SK-N-SH (cell line): ENCODE measurements at places on chromosomes 3 and 15. TPM values are rescaled to one million over a fixed set of nuclear protein-coding genes. Genes with fewer than 3 reads are reported as not detected.

DNA sequence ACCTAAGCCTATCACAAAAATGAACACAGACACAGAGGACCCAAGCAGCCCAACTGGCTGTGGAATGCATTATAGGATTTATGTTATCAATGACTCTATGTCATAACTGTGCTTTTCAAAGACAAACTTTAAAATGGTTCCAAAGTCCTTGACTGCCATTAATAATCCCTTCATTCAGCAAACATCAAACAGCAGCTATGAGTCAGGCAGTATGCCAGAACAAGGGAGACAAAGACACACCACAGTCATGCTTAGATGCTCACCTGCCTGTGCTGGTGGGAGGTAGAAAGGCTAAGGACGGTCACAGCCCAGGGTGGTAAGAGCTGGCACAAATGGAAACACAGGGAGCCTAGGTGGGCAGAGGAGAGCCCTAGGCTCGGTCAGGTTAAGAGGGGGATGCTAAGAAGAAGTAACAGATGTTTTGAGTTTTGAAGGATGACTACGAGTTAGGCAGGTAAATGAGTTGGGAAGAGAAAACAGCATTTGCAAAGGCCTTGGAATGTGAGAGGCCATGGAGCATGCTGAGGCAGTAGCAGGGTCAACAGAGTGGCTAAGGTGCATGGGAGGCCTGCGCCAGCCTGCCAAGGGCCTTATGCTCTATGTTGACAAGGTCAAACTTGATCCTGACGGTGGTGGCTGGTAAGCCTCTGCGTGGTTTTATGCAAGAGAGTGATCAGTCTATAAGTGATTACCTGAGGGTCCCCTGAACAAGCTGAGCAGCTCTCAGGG is 23.0 kb downstream of the NMNAT3 start:
- no peaks in the 10 kb centered on the region for H3K36me3 ChIP-seq
- no peak overlapping the region for H3K27ac ChIP-seq
- H3K4me1 ChIP-seq = no peaks in the 10 kb centered on the region
- no peak overlapping the region for H3K4me3 ChIP-seq
- no peaks in the 10 kb centered on the region for H3K27me3 ChIP-seq

Gene PDZRN3
- polyA plus RNA-seq = 7.9 and 10.3 TPM in 2 replicates

GRCh38 chr3:143859465-143860203 is 11.4 kb upstream of the SLC9A9 start:
- H3K27me3 ChIP-seq = no peaks in the 10 kb centered on the region; the same call in 1 of the 2 replicates
- H3K4me1 ChIP-seq = no peaks in the 10 kb centered on the region
- DNase-seq = no peak
- no peak overlapping the region for H3K27ac ChIP-seq
- H3K4me3 ChIP-seq = no peak overlapping the region

DNA sequence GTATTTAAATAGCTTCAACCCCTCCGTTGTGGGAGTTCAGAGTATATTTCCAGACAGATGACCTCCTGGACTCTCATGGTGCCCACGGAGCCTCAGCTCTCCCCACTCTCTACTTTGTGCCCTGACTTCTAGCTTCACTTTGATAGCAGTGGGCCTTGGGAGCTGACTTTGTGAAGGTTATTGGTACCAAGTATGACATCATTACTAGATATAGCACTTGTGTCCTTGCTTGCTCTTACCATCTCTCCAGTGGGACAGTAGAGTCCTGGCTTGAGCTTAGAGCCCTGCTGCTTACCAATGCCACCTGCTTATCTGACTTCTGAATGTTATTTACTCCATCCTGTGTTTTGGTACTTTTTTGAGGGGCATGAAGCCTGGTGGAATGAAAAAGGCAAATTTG is 53.4 kb downstream of the PPM1L start:
- no peak for DNase-seq
- H3K4me1 ChIP-seq = peaks cover 23% of the 10 kb centered on the region
- H3K4me3 ChIP-seq = no peak overlapping the region
- H3K27me3 ChIP-seq = no peaks in the 10 kb centered on the region
- H3K36me3 ChIP-seq = no peaks in the 10 kb centered on the region
- no peak overlapping the region for H3K27ac ChIP-seq

DNA sequence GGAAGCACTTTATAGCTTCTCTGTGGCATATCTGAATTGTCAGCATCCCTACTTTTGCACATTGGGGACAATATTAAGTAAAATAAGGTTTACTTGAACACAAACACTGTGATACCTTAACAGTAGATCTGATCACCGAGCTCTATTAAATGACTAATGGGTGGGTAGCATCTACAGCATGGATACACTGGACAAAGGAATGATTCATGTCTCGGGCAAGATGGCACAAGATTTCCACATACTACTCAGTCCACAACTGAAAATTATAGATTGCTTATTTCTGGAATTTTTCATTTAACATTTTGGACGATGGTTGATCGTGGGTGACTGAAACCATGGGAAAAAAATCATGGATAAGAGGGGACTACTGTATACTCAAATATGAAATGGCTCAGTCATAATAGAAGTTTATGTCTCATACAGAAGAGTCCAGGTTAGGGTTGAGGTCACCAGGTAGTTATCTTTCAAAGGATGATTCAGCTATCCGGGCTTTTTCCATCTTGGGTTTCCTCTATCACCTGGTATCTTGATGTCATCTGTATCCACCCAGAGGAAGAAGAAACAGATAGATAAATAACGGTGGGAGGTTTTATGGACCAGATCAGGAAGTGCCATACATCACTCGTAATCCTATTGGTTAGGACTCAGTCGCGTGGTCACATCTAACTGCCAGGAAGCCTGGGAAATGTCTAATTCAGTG is 320.0 kb upstream of the RARB start:
- no peak overlapping the region for H3K27ac ChIP-seq
- no peak overlapping the region for H3K4me3 ChIP-seq

Gene ISL2
- polyA plus RNA-seq = 3.5 and 6.0 TPM in 2 replicates

Gene HYAL1
- polyA plus RNA-seq = 0.30 and 0.49 TPM in 2 replicates

- H3K27ac ChIP-seq = no peak overlapping the region
- no peak overlapping the region for H3K4me3 ChIP-seq
- no peak for DNase-seq
- no peaks in the 10 kb centered on the region for H3K4me1 ChIP-seq
Observed at GRCh38 chr15:73254598-73254997, 114.2 kb downstream of the HCN4 start.

Gene CCDC54
- not detected in 2 replicates for polyA plus RNA-seq

DNA sequence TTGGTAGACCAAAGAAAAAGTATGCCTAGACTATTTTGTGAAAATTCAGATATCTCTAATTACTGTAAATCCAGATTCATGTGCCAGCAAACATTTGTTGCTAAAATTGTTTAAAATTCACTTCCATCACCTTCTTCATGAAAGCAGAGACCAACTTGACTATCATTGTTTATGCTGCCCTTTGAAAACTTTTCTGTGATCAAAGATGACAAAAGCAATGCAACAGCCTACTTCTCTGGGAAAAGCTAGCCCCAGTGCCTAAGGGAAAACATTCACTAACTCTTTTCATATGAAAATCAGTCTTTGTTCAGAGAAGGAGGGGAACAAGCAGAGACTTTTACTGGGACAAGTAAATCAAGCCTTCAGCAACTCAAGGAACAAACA is 178.0 kb upstream of the P2RY1 start:
- DNase-seq = peak; percentile 7
- peaks cover 8% of the 10 kb centered on the region for H3K4me1 ChIP-seq
- no peak overlapping the region for H3K4me3 ChIP-seq
- H3K36me3 ChIP-seq = no peaks in the 10 kb centered on the region

- H3K36me3 ChIP-seq = no peaks in the 10 kb centered on the region
- DNase-seq = no peak
- no peak overlapping the region for H3K27ac ChIP-seq
- no peak overlapping the region for H3K4me3 ChIP-seq
Observed at GRCh38 chr15:31316135-31316795, 10.4 kb upstream of the KLF13 start.

Gene RASL12
- polyA plus RNA-seq = not detected in 2 replicates

Gene PLSCR5
- not detected in 2 replicates for polyA plus RNA-seq

GRCh38 chr3:31166249-31166885 is 271.9 kb upstream of the GADL1 start:
- no peaks in the 10 kb centered on the region for H3K27me3 ChIP-seq
- H3K27ac ChIP-seq = peak overlapping the region; percentile 39; the same call in 1 of the 2 replicates
- no peaks in the 10 kb centered on the region for H3K36me3 ChIP-seq
- no peak overlapping the region for H3K4me3 ChIP-seq

DNA sequence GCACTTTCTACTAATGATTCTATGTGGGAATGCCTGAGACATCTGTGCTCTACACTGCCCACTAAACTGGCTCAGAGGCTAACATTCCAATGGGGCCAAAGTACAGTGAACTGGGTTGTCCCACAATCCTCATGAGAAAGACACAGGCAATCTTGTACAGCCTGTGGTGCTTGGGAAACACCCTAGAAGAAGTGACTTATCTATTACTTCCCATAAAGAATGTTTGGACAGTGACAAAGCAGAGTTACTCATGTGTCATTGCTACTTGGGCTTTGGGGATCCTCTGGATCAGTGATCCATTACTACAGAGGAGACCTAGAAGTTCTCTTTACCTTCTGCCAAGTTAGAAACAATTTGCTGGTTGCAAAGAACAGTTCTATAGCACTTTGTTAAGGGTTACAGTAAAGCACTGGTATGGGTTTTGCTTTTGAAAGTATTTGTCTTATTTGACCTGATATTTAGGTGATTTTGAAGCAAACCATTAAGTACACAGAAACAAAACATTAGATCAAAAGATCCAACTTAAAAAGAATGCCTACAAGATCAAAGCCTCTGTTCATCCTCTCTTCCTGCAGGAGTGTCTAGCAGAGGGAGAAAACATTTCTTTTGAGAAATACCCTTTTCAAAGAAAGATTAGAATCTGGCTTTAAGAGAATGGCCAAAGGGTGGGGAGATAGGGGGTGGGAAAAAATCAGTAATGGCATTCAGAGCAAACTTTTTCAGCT is 75.8 kb downstream of the CTNNB1 start:
- DNase-seq = no peak
- no peaks in the 10 kb centered on the region for H3K36me3 ChIP-seq
- no peak overlapping the region for H3K4me3 ChIP-seq
- no peaks in the 10 kb centered on the region for H3K27me3 ChIP-seq
- no peak overlapping the region for H3K27ac ChIP-seq
- H3K4me1 ChIP-seq = no peaks in the 10 kb centered on the region

- H3K27me3 ChIP-seq = no peaks in the 10 kb centered on the region
- H3K36me3 ChIP-seq = no peaks in the 10 kb centered on the region
- no peak for DNase-seq
- H3K4me1 ChIP-seq = no peaks in the 10 kb centered on the region; the same call in 1 of the 2 replicates
- H3K27ac ChIP-seq = no peak overlapping the region
Observed at GRCh38 chr3:152621006-152621868, 213.7 kb upstream of the P2RY1 start.
